ENCODE measurements at places on chromosomes 16 and 17.

- no peak for DNase-seq
Observed at GRCh38 chr16:89863741-89864526, 9.5 kb upstream of the TCF25 start.

DNA sequence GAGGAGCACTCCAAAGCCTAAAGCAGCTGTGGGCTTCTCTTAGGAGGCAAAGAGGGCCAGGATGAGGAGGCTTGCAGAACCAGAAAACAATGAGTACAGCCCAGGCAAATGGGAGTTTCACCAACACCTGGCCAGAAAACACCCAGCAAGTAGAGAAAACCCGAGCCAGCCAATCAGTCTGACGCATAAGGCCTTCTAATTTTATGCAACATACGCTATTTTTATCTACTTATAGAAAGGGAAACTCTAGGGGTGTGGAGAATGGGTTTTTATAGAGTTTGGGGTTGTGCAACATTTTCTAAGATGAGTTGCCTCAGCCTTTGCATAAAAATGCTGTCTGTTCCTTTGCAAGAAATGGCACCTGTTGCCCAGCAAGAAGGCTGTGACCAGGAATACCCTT, 529.0 kb upstream of the CDH5 start:
- DNase-seq = no peak

DNA sequence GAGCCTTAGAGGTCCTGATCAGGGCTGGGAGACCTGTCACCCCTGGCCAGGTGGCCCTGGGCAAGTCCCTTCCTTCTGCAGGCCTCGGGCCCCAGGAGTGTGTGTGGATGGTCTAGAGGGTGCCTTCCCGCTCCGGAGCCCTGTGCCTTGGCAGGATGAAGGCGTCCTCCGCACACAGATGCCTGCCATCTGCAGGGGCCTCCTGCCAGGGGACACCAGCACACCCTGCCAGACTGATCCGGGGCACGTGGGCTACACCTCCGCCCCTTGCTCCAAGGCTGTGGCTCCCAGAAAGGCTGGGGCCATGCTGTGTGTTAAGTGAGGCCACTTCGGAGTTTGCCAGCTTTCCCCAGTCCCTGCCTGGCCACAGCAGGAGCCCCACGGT, 30.7 kb downstream of the NPTX1 start:
- no peak for DNase-seq

- DNase-seq = no peak
Observed at GRCh38 chr17:60149691-60150582, at the start of gene CA4. TSS of gene CA4 (plus strand) at chr17:60149973. CDS start at chr17:60150035, 62 bp downstream.

GRCh38 chr17:79557276-79558090, 53.4 kb downstream of the RBFOX3 start:
- no peak for DNase-seq

- DNase-seq = no peak
Observed at GRCh38 chr17:9332132-9332494, 243.5 kb downstream of the STX8 start.

- no peak for DNase-seq
Observed at GRCh38 chr16:79211586-79211985, 389.0 kb downstream of the MAF start.

DNA sequence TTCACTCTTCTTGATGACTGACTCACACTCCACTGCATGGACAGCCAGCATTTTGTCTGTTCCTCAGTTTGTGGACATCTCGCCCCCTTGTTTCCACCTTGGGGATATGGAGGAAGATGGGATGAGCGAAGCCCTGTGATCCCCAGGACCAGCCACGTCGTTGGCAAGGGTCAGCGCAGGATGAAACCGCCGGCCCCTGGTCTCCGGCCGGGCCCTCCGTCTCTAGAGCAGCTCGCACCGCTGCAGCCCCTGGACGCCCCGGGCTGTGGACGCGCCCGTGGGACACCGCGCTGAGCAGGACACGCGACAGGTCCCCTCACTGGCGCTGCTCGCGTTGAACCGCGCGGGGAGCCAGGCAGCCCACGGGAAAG, 604 bp upstream of the ZC3H18 start:
- no peak for DNase-seq

DNA sequence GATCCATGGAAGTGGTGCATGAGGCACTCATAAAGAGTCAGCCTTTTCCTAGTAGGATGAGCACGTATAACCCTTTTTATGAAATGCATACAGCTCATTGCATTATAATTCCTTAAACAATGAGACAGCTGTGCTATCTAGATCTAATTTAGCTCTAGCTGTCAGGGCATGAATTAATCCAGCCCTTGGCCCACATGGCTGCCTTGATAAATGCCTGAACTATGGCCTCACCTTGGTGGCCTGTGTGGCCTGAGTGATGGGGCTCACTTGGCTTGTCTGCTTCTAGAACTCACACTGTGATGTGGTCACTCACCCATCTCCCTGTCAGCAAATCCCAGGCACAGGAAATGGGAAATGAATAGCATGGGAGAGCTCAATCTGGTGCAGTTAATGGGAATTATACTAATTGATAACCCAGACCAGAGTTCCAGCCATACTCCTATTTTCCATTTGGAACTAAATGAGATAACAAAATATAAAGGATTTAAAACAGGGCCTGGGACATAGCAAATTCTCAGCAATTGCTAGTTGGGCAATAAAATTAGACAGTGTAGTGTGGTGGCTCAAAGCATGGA, 153.6 kb downstream of the HS3ST2 start:
- DNase-seq = no peak

DNA sequence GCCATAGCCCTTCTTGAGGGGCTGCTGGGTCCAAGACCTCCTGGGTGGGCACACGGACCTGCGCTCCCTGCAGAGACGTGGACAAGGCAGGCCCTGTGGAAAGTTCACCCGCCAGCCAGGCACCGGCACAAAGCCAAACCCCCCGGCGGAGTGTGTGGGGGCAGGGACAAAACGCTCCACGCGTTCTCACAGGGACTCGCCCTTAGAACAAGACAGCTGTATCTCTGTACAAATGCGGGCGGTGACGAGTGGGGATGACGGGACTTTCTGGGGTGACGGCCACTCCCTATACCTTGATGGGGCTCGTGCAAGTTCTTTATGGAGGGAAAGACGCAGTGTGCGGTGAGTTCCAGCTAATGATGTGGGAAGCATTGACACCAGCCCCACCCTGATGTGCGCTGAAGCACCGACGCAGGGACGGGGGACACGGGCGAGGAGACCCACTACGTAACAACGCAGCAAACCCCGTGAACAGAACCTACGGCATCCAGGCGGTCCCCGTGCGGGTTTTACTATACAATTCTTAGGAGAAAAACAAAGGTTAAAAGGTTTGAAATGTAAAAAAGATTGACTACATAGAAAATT, 49.4 kb downstream of the LMF1 start:
- no peak for DNase-seq

GRCh38 chr17:27241346-27241946, 52.5 kb upstream of the WSB1 start:
- DNase-seq = no peak

DNA sequence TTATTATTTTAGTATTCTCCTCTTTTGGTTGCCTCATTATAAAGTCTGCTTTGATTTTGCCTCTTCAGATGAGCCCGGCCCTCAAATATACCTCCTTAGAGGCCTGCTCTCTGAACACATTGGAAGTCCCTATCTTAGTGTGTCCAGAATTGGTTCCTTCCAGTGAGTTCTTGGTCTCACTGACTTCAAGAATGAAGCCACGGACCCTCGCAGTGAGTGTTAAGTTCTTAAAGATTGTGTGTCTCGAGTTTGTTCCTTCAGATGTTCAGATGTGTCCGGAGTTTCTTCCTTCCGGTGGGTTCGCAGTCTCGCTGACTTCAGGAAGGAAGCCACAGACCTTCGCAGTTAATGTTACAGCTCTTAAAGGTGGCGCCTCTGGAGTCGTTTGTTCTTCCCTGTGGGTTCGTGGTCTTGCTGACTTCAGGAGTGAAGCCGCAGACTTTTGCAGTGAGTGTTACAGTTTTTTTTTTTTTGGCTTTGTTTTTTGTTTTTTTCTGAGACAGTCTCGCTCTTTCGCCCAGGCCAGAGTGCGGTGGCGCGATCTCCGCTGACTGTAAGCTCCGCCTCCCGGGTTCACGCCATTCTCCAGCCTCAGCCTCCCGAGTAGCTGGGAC, 45.8 kb upstream of the NOS2 start:
- peak; percentile 4 for DNase-seq

DNA sequence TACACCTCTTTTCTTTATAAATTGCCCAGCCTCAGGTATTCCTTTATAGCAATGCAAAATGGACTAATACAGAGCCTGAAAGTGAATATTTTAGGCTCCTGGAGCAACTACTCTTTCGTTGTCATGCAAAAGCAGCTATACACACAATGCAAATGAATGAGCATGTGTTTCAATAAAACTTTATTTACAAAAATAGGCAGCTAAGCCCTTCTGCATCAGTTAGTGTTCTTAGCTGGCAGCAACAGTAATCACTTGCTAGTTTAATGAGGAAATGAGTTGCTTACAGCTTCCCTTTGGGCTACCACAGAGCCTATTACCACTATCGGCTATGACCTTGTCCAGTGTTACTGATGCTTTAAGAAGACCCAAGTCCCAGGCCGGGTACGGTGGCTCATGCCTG, 402.9 kb downstream of the XYLT1 start:
- DNase-seq = no peak

DNA sequence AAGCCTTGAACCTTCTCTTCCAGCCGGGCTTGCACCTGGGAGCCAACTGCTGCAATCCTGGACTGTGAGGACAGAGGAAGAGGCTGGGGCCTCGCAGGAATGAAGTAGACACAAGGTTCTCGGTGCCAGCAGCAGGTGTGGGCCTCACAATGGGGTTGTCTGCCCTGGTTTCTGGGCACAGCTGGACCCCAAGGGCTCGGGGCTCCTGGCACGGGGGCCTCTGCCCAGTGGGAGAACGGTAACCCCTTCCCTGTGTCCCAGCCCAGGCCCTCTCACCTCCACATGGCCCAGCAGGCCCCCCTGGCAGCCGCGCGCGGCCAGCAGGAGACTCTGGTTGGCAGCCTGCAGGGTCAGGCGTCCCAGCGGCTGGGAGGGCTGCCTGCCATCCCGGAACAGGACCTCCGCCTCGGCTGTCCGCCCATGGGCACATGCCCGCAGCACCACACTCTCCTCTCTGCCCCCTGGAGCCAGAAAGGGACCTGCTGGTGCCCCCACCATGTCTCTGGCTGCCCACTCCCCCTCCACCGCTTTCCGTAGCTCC, 46.9 kb downstream of the RMI2 start:
- no peak for DNase-seq

- DNase-seq = no peak
Observed at GRCh38 chr17:49753959-49754391, 10.0 kb downstream of the FAM117A start.
